ENCODE measurements at places on chromosomes 1 and 21.

GRCh38 chr1:223553957-223554356, 111.5 kb downstream of the CAPN8 start:
- no peak for DNase-seq

DNA sequence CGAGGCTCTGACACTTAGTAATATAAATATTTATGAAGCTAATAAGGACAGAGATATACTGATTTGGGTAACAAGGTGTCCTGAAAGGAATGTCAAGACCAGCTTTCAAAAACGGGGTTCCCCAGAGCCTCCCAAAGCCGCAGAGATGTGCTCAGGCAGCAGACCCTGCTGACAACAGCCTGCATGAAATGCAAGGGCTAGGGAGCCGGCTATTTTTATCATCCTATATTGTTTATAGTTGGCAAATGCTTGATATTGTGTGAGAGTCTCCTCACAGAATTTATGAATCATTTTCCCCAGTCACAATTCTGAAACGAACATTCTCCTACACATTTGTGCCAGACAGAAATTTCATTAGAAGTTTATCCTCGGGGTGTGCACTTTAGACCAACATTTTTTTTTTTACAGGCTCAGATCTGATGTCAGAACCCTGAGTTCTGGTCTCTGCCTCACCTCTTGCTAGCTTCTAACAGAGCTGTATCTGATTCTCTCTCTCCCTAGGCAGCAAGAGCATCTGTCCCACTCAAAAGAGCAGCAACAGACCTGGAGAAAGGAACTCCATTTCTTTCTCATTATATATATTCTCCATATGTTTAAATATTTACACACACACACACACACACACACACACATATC, 302.3 kb upstream of the PLD5 start:
- no peak for DNase-seq

GRCh38 chr1:157284451-157284850, 146.3 kb upstream of the ETV3 start:
- no peak for DNase-seq

GRCh38 chr1:90100566-90100965, 105.7 kb downstream of the ZNF326 start:
- no peak for DNase-seq

- no peak for DNase-seq
These were observed 1.1 kb downstream of the F5 start for GRCh38 chr1:169585181-169585580.

GRCh38 chr1:62832276-62832675, 48.3 kb downstream of the ATG4C start:
- no peak for DNase-seq

DNA sequence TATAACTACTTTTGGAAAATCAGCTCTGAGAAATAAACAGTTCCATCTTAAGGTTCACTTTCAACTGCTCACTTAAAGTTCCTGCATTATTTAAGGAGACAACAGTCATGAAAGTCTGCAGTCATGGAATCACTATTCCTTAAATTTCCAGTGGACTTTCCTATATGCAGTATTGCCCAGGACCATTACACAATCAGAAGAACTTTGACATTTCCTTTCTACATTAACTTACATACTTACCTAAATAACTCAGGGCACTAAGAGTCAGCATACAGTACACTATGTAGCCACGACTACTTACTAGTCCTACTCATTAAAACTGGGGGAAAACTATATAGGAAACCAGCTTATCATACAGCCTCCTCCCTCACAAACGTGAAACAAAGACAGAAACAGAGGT, 220.1 kb downstream of the SLC45A1 start:
- no peak for DNase-seq

DNA sequence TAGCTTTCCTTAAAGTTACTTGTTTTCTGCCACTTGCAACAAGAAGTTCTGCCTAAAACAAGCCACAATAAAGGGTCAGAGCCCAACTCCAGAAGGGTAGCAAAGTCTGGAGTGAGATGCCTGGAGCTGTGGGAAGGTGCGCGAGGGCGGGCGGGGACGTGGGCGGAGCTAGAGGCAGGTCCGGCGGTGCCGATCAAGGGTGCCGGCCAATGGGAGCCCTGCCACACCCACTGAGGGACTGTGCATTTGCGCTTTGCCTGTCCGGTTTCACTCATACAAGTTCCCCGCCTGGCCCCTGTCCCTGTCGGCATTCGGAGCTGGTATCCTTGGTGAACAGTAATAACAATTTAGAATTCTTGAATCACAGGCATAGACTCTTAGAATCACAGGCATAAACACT, 732.4 kb downstream of the MATN1 start:
- no peak for DNase-seq

DNA sequence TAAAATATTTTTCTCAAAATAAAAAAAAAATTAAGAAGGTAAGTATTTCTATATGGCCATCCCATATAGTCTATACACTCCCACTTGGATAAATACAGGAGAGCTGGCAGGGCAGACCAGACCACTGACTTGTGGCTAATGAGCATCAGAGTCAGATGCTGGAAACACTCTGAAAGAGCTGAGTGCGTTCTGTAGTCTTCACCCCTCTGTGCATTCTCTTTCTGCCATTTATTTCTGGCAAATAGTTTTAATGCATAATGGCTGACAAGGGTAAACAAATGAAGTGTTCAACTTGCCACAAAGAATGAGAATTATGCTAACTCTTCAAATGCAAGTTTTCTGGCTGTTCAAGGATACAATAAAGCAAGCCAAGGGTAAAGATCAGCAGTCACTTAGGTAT, 191.7 kb downstream of the TTLL7 start:
- DNase-seq: no peak

GRCh38 chr1:47420547-47420946, 4.5 kb downstream of the FOXE3 start:
- DNase-seq: no peak

DNA sequence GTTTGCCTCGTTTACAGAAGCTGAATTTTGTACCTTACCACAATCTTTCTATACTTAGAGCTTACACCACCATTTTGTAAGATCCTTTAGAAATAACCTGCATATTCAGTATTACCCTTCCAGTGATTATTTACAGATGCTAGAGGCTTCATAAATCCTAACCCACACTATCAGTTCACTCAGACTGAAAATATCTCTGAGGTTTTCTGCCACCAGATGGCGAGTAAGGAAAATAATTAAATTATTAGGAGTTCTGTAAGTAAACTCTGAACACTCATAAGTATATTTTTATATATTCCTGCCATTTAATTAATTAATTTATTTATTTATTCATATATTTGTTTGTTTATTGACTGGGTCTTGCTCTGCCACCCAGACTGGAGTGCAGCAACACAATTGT, 1635.2 kb downstream of the PLA2G4A start:
- no peak for DNase-seq

DNA sequence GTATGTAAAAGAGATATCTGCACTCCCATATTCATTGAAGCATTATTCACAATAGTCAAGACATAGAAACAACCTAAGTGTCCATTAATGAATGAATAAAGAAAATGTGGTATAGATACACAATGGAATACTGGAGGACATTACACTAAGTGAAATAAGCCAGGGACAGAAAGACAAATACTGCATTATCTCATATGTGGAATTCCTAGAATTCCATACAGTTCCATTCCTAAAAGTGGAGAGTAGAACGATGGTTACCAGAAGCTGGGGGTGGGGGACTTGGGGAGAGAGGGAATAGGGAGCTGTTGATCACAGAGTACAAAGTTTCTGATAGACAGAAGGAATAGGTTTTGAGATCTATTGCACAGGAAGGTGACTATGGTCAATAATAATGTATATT, 7.4 kb downstream of the TMED5 start:
- DNase-seq: no peak

DNA sequence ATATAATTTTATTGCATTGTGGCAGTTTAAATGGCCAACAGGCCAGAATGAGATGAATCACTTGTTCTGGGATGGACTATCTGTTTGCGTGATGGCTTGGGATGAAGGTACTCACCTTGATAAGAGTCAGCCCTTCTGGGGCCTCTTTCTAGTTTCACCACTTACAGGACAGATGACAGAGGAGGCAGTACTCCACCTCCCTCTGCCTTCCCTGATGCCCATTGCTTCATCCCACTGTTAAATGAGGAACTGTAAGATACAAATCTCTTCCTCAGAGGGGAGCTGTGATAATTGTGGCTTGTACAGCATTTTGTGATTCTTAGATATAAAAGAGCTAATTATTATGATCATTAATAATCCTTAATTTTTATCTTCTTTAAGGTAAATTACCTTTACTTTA, 3.7 kb upstream of the TCHH start:
- DNase-seq: no peak

GRCh38 chr1:206897175-206897574, at the start of gene IL24:
Gene IL24 (plus strand): TSS chr1:206897443. CDS start chr1:206897833, 390 bp downstream.
- no peak for DNase-seq

- no peak for DNase-seq
These were observed 90.1 kb downstream of the ZSWIM5 start for GRCh38 chr1:45116340-45116739.

DNA sequence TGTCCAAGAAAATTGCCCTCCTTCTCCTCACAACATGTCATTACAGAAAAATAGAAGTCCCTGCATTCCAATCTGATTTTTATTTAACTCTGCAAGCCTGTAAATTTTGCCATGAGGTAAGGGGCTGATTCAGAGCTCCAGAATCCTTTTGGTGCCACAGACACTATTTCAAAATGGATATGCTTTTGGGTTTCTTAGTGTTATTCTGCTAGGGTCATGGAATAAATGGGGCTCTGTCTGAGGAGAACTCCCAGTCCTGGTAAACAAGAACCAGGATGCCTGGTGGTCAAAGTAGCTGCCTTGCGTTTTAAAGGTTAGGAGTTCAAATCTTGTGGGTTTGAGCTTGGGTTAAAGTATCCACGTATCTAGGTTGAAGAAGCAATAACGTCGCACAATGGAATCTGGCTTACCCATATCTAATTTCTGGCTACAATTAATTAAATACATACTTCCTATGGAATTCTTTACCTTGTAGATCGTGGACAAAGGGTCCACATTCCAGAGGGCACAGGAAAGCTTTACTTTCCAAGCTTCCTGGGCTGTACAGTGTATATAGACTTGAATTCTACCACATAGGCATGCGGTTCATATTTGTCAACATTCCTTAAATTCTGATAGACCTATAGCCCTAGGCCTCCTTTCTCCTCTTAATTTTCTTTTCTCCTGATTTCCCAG, 98.0 kb upstream of the CDC42BPA start:
- DNase-seq: no peak

GRCh38 chr1:223006917-223007648, 136.0 kb downstream of the TLR5 start:
- no peak for DNase-seq

DNA sequence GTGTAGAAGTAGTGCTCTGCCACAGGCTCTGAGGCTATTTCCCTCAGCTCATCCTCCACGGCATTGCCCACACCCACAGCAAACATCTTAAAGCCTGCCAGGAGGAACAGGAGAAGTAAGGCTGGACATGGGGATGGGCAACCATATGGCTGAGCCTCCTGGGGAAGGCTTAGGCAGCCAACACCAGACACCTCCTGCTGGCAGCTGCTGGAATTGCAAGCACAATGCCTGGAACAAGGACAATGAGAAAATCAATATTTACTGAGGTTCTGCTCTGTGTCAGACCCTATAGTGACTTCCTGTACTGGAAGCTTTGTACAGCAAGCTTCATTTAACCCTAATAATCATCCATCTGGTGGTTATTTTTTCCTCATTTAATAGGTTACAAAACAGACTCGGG, 8.2 kb downstream of the MATN1 start:
- no peak for DNase-seq

DNA sequence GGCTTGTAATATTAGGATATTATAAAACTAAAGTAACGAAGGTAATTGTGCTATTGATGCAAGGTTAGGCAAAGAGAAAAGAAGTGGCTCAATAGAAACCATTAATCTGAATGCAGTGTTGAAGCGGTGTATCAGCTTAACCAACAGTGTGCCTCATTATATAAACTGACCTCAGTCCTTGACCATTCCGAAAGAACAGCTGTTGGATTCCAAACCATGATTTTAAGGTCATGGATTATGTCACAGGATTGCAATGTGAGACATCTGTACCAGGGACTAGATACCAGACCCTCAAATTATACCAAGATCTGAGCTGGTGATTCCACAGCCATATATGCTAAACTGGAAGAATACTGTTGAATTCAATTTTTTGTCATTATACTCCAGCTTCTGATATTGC, 134.2 kb upstream of the HP1BP3 start:
- no peak for DNase-seq

GRCh38 chr21:41479686-41480085, 28.3 kb downstream of the TMPRSS2 start:
- no peak for DNase-seq

DNA sequence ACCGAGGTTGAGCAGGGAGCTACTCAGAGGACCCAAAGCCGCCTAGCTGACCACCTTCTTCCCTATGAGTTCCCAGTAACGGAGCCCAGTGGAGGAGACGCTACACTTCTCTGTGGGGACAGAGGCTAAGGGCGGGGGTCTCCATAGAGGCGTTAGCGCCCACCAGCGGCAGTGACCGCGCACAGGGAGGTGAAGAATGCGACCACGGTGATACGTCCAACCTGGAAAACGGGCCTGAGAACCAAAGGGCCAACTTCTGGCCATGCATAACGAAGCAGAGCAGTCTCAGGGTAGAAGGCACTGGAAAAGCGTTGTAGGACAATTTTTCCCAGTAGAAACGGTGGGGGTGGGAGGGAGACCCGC, 400 bp upstream of the COG2 start:
- no peak for DNase-seq

DNA sequence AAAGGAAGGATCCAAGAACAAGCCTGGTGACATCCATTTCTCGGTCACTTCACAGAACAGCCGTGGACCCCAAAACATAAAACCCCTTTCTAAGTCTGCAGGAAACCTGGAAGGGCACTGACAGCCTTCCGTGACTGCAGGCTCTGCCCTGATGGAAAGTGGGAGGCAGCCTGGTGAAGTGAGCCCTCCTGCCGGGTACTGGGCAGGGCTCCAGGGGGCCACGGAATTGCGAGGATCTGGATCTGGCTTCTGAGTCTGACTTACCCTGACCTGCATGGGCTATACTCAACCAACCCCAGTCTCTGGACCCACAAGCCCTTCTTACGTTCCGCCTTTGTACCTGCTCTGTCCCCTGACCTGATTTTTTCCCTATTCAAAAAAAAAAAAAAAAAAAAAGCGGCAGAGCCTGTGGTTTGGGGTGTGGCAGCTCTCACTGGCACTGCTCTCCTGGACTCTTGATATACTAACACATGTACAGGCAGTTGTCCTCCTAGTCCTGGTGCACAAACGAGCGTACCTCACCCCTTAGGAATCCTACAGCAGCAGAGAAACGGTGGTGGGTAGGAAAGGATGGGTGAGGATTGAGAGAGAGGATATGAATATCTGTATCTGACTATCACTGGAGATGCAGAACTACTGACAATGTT, 82.9 kb downstream of the BEND5 start:
- DNase-seq: no peak
